ENCODE measurements at places on chromosomes 7 and 10.

DNA sequence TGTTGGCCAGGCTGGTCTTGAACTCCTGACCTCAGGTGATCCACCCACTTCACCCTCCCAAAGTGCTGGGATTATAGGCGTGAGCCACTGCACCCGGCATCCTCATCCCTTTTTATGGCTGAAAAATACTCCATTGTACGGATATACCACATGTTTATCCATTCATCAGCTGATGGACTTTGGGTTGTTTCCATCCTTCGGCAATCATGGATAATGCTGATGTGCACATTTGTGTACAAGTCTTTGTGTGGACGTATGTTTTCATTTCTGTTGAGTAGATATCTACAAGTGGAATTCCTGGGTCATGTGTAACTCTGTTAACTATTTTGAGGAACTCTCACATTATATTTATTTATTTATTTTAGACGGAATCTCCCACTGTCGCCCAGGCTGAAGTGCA lies 5.7 kb upstream of the UCMA start:
- no peak for DNase-seq

DNA sequence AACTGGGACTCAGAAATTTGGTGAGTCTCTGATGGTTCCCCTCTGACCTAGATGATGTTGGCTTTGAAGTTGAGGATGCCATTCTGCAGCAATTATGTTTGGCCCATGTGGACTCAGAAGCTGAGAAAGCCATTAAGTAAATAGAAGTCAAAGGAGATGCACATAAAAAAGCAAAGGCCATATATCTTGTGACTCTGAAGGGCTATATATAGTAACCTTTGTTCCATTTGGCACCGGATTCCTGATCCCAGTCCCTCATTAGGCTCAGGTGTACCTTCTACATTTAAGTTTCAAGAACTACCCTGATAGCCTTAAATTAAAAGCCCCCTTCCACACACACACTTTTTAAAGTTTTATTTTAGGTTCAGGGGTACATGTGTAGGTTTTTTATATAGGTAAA lies 50.0 kb upstream of the PDK4 start:
- DNase-seq, result no peak

- no peak for DNase-seq
Observed at GRCh38 chr7:151003572-151003971, 12.8 kb downstream of the NOS3 start.

GRCh38 chr10:111076191-111076681 lies 593 bp upstream of the ADRA2A start:
- DNase-seq, result peak; percentile 59
